ENCODE measurements at places on chromosomes 4 and X. TPM values are rescaled to one million over a fixed set of nuclear protein-coding genes. Genes with fewer than 3 reads are reported as not detected.

DNA sequence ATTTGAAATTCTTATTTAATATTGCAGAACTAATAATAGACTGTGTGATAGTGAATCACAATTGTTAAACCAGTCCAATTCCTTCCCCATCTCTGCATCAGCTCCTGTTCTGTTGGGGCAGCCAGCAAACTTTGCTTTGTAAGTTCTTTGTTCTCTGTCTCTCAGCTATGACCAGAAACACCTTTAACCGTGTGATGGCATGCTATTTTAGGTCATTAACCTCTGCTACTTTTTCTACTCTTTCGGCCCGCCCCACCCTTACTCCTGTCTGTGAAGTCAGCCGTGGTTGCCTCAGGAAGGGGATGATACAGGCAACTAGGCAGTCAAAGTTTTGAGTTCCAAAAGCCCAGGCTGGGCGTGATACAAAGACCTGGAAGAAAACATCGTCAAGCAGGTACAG lies 51.3 kb upstream of the EGFL6 start:
- H3K4me3 ChIP-seq = no peak overlapping the region
- no peak for DNase-seq
- no peaks in the 10 kb centered on the region for H3K27me3 ChIP-seq

SHOX gene
- total RNA-seq = not detected

DNA sequence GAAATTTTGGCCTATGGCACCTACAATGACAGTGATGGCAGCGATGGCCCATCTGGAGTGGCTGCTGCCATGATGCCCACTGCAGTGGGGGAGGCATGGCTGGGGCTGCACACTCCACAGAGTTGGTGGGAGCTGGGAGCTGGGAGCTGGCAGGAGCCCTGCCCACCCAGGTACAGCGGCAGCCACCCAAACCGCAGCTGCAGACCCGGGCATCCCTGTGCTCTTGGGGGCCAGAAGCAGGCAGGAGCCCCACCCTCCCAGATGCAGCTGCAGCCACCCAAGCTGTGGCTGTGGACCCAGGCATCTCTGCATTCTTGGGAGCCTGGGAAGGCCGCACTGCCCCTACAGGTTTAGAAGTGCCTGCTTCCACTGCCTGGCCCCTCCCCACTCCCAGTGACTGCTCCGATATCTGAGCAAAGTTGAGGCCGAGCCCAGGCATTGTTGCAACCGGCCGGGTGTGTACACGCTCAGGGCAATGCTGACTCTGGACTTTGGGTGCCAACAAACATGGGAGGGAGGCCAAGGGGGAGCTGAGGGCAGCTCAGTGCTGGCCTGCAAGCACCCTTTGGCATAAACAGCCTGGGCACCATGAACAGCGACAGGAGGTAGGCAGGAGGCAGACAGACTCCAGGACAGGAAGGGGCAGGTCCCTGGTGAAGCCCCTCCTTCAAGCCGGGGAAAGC lies 82.8 kb downstream of the PPP4R3C start:
- H3K27me3 ChIP-seq = no peaks in the 10 kb centered on the region
- H3K36me3 ChIP-seq = no peaks in the 10 kb centered on the region
- DNase-seq = no peak
- no peaks in the 10 kb centered on the region for H3K4me1 ChIP-seq
- H3K4me3 ChIP-seq = no peak overlapping the region
- no peak overlapping the region for H3K27ac ChIP-seq

REPS2 gene
- total RNA-seq = 29.3 TPM

DAPP1 gene
- total RNA-seq = 0.55 TPM

DNA sequence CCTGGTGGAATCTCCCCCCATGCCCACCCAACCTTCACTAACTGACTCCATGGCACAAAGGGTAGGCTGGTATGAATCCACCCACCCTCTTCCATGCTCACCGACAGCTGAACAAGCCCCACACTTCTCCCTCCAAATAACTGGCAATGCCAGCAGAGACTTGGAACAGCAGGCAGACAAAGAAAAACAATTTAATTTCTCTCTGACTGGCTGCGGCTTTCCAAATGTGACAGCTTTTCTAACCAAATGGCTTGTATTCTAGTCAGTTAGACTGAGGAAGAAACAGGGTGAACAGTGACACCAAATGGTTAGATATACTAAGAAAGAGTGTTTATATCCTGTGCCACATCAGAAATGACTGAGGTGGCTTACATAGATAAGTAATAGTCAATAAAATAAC lies 199.3 kb upstream of the ADAMTS3 start:
- H3K4me1 ChIP-seq = no peaks in the 10 kb centered on the region
- H3K27ac ChIP-seq = no peak overlapping the region
- no peaks in the 10 kb centered on the region for H3K36me3 ChIP-seq
- DNase-seq = no peak
- H3K4me3 ChIP-seq = no peak overlapping the region
- no peaks in the 10 kb centered on the region for H3K27me3 ChIP-seq

DNA sequence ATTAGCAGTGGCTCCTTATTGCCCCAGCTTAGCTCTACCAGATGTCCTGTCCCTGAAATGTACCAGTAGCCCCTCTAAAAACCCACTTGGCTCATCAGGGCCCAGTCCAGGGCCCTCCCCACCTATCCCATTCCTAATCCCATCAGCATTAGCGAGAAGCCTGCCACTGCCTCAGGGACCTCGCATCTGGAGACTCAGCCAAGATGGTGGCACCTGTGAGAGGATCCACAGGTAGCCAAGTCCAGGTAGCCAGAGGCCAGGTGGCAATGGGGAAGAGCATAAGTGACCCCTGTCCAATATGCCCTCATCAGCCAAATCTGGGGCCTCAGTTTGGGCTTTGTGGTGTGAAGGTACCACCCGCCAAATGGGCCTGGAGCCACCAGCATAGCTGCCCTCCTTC lies 97.7 kb downstream of the MAMLD1 start:
- no peaks in the 10 kb centered on the region for H3K4me1 ChIP-seq
- no peak overlapping the region for H3K27ac ChIP-seq
- no peaks in the 10 kb centered on the region for H3K27me3 ChIP-seq
- H3K4me3 ChIP-seq = no peak overlapping the region
- H3K36me3 ChIP-seq = no peaks in the 10 kb centered on the region
